ENCODE measurements at places on chromosomes 11 and 22. TPM values are rescaled to one million over a fixed set of nuclear protein-coding genes. Genes with fewer than 3 reads are reported as not detected.

- no peak for DNase-seq
Observed at GRCh38 chr22:27801616-27802345, at the start of gene MN1. Gene MN1, minus strand, starts transcription at chr22:27801756. Its CDS starts 1,213 bp downstream, at chr22:27800543.

Gene XKR3
- not detected for total RNA-seq

Gene MIOX
- total RNA-seq = not detected

DNA sequence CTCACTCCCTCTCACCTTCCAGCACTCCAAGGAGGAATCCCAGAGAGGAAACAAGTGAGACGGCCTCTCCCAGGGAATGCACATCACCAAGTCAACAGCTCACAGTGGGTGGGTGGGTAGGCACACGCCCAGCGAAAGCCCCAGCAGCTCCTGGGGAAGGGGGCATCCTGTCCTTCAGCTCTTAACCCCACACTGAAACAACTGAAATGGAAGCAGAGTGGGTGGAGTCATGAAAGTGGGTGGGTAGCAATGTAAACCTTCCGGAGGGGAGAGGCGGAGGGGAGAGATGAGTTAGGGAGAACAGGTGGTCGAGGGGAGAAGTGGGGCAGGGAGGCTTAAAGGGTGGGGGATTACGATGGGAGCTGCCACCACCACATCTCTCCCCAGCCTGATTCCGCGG is 5.4 kb downstream of the MCHR1 start:
- DNase-seq = no peak

Gene TTC28
- 34.1 TPM for total RNA-seq

Gene CCND1
- total RNA-seq = 788 TPM

Gene OMP
- not detected for total RNA-seq

Gene GNB1L
- 4.2 TPM for total RNA-seq

- DNase-seq = no peak
Observed at GRCh38 chr11:110077346-110077745, 15.8 kb upstream of the ZC3H12C start.

Gene CEP164
- total RNA-seq = 19.2 TPM

DNA sequence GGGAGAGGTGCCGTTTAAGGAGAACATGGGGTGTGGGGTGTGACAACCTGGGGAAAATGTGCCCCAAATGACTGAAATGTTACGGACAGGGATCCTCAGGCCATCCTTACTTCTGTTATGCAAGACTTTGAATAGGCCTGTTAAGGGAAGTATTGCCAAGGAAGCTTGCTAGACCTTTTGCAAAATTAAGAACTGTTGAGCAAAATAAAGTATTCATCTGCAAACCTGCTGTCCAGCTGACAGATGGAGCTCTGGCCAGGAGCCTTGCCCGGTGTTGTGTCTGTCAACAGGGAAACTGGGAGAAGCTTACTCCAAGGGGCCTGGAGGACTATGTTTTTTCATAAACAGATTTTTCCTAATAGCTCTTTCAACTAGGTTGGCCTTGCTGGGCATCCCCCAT is 48.0 kb downstream of the FAT3 start:
- DNase-seq = no peak

GRCh38 chr11:130522284-130522961 is 74.0 kb downstream of the ADAMTS15 start:
- DNase-seq = peak; percentile 94

Gene VEGFB
- 426 TPM for total RNA-seq

Gene SHANK3
- total RNA-seq = 95.7 TPM

Gene PTPN5
- 1.1 TPM for total RNA-seq

Gene SMC1B
- not detected for total RNA-seq

GRCh38 chr22:38312261-38312800 is 4.9 kb downstream of the CSNK1E start:
- no peak for DNase-seq

DNA sequence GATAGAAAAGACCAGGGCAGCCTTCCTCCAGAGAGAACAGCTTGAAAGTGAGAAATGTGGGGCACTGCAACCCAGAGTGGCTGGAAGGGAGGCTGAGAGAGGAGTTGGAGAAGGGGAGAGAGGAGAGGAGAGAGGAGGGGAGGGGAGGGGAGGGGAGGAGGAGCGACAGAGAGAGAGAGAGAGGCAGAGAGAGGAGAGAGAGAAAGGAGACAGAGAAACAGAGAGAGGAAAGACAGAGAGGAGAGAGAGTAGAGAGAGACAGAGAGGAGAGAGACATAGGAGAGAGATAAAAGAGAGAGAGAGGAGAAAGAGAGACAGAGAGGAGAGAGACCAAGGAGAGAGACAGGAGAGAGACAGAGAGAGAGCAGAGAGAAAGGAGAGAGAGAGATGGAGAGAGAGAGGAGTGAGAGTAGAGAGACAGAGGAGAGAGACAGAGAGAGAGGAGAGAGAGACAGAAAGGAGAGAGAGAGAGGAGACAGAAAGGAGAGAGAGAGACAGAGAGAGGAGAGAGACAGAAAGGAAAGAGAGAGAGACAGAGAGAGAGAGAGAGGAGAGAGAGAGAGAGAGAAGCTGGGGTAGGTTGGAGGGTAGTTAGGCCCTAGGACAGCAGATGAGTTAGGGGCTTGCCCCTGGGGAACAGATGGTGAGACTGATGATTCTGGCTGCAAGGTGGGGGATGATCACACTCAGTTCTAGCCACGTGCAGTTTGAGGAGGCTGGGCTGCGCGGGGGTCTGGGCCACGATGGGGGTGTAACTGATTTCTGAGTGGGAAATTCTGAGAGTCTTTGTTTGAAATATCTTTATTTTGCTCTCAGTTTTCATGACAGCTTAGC is 8.5 kb upstream of the SCYL1 start:
- DNase-seq = peak; percentile 87

DNA sequence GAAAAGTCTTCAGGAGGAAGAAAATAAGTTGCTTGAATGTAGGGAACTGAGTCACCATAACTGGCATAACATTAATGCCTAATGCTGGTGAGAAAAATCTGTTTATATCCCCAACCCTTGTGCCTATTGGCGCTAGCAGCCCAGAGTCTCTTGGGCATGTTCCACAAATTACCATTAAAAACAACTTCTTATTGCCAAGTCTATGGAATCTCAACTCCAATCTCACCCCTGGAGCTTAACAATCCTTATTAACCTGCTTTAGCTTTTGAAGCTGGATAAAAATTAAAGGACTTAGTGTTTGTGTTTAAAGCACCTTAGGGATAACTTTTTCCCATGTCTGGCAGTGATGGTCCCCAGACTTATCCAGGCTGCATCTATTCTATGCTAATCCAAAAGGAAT is 143.0 kb downstream of the APIP start:
- DNase-seq = no peak

- peak; percentile 37 for DNase-seq
Observed at GRCh38 chr11:46669711-46670139, 30.7 kb downstream of the ARHGAP1 start.

Gene APOA5
- total RNA-seq = not detected

DNA sequence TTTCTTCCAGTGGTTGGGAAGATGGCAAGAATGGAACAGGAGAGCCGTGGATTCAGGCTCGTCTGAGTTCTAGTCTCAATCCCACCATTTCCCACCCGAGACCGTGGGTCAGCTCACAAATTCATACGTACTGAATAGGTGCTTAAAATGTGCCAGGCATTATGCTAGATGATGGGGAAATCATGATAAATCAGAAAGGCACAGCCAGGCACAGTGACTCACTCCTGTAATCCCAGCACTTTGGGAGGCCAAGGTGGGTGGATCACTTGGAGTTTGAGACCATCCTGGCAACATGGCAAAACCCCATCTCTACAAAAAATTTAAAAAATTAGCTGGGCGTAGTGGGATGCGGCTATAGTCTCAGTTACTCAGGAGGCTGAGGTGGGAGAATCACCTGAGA is 7.1 kb downstream of the TRIOBP start:
- no peak for DNase-seq

GRCh38 chr11:12674936-12675696 is 895 bp downstream of the TEAD1 start:
- no peak for DNase-seq

GRCh38 chr22:21022955-21023614 is 8.1 kb downstream of the P2RX6 start:
- no peak for DNase-seq

DNA sequence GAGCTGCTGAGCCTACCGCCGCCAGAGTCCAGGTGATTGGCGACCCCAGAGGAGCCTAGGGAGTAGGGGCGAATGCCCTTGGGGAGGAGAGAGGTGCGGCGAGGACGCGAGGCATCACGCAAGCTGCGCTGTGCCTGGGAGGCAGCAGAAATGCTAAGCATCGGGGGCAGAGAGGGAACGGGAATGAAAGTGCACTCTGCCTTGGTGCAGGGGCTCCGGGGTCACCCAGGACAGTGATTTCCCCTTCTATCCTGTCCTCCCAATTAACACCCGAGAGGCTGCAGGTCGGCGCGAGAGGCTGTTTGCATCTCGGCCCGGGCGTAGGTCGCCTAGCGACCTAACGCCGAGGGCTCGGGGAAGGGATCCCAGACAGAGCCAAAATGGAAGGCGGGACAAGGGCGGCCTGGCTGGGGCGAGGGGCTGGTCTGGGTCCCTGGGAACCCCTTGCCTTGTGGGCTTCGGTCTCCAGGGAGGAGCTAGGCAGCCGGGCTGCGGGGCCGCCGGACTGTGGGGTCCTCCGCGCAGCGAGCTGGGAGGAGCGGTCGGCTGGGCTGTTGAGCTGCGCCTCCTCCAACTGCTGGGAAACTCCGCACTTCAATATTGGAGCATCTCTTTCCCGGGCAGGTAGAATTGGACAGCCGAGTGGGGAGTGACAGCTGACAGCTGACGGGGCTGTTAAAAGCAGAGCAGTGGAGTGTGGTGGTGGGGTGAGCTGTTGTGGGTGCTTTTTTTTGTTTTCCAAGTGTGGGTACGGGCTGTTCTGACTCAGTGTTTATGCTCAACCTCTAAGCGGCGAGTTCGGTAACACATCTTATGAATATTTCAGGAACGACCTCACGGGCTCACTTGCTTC is 657 bp downstream of the ELMOD1 start:
- DNase-seq = no peak

DNA sequence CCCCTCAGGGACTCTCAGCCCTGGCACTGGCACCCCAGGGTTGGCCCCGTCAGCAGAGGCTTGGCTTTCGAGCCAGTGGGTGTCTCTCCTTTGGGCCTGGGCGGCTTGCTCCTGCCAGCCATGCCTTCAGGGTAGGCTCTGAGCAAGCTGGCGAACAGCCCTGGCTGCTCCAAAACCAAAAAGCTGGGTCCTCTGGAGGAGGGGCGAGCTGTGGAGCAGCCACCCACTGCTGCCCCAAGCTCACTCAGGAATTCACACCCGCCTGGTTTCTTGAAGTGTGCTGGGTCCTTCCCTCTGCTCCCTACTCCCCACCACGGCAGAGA is 6.2 kb downstream of the YDJC start:
- DNase-seq = no peak

Gene CNGA4
- total RNA-seq = not detected

GRCh38 chr11:2580061-2580421 is 119.8 kb downstream of the KCNQ1OT1 start:
- DNase-seq = peak; percentile 51

Gene OR52N1
- 1.00 TPM for total RNA-seq

DNA sequence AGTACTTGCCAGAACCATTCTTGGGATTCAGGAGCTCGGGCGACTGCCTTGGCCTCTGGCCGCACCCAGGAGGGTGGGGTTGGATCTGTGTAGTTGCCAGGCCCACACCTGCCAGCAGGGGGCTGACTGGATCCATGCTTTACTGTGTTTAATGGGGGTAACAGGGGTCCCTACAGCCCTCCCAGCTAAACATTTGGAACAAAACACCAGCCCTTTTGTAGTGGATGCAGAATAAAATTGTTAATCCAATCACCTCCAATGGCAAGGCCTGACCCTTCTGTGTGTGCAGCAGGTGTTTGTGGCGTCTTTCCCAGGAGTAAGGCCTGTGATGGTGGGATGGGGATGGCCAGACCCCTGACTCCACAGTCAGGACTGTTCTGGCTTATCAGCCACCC is 22.5 kb downstream of the SUN2 start:
- DNase-seq = no peak

DNA sequence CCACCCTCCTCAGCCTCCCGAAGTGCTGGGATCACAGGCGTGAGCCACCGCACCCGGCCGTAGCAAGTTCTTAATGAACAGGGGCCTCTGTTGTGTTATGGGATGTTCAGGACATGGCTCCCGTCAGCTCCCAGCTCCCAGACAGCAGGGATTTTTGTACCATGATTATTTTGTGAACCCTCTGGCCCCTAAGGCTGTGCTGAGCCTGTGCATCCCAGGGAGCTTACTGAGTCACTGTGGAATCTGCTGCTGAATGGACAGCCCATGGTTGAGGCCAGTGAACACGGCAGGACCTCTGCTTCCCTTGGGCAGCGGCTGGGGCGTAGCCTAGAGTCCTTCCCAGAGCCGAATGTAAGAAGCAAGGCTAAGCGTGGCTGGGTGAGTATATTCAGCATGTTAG is 245.2 kb downstream of the NTM start:
- no peak for DNase-seq

DNA sequence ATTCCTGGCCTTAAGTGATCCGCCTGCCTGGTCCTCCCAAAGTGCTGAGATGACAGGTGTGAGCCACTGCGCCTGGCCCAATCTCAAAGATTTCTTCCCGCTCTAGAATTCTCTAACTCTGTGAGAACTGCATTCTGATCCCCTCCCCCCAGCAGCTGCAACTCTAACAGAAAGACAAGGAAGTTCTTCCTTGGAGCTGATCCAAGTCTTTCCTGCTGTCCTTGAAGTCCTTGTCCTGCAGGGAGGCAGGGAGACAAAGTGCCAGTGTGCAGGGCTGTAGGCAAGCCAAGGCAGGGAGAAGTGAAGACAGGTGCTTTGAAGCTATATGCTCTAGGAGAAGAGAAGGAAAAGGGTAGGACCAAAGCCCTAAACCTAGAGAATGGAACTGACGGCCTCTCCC is 9.5 kb upstream of the GGA1 start:
- DNase-seq = no peak

Gene TSGA10IP
- not detected for total RNA-seq

Gene TRIM6
- 1.4 TPM for total RNA-seq

GRCh38 chr11:108203075-108203474 is 19.4 kb downstream of the NPAT start:
- DNase-seq = no peak

DNA sequence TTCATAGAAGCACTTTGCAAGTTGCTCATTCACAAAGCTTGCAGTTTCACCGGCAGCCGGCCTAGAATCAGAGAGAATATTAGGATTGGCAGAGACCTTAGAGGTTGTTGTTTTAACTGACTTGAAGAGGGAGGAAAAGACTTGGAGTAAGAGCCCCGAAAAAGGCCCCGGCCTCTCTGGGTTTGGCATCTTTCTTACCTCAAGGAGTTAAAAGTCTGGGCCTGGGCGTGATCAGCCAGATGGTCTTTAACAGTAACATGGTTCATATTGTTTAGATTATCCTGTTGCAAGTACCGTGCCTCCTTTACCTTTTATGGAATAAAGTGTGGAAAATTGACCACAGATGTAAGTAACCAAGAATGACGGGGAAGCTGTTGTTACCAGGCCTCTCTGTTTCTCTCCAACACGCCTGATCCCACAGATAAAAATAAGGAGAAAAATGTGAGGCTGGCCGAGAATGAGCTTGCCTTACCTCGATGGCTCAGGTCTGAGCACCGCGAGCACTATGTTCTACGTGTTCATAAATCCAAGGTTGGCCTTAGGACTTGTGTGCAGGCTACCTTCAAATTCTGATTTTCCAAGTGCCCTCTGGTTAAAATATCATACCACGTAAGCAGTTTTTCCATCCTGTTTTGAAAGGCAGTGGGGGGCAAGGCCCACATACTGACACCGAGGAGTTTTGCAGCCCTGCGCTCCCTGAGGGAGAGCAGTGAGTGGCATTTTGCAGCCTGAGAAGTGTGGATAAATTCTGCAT is 56.4 kb downstream of the PARVA start:
- DNase-seq = no peak

Gene GNAZ
- total RNA-seq = 18.3 TPM

Gene ANGPTL5
- 0.58 TPM for total RNA-seq

Data from mesenteric fat pad (tissue), 1 donor.